ENCODE measurements at places on chromosomes 2 and 18.

- H3K36me3 ChIP-seq: no peaks in the 10 kb centered on the region
- H3K4me1 ChIP-seq: no peaks in the 10 kb centered on the region
- no peaks in the 10 kb centered on the region for H3K27me3 ChIP-seq
- no peak overlapping the region for H3K27ac ChIP-seq
- H3K4me3 ChIP-seq: no peak overlapping the region
- no peak for DNase-seq
These were observed 71.7 kb upstream of the WDR75 start for GRCh38 chr2:189369566-189369965.

GRCh38 chr2:168884975-168885374, 5.3 kb downstream of the SPC25 start:
- no peaks in the 10 kb centered on the region for H3K27me3 ChIP-seq
- peaks cover 4% of the 10 kb centered on the region for H3K4me1 ChIP-seq
- DNase-seq: no peak

GRCh38 chr2:121504316-121504715, 26.4 kb upstream of the RNU4ATAC start:
- no peak for DNase-seq
- peaks cover 44% of the 10 kb centered on the region for H3K36me3 ChIP-seq
- no peaks in the 10 kb centered on the region for H3K27me3 ChIP-seq
- H3K4me3 ChIP-seq: no peak overlapping the region
- H3K4me1 ChIP-seq: no peaks in the 10 kb centered on the region

DNA sequence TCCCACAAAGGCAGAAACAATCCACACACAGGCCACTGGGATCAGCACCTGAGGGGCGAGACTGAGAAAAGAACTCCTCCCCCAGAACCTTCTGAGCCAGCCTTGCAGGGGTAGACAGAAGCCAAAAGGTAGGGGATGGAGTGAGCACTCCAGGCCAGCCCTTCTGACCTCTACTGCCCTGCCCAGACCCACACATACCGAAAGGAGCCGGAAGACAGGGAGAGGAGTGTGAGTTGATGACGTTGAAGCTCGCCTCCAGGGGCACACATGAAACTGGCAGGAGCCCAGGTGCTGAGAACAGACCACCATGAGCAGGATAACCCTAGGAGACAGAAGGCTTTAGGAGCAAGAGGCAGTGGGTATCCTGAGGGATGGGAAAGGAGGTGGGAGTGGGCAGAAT, 1.8 kb downstream of the SLC23A3 start:
- H3K4me1 ChIP-seq: peaks cover 10% of the 10 kb centered on the region
- H3K4me3 ChIP-seq: no peak overlapping the region
- no peak overlapping the region for H3K27ac ChIP-seq
- H3K27me3 ChIP-seq: no peaks in the 10 kb centered on the region
- no peak for DNase-seq

All from CD4-positive, alpha-beta T cell (primary cell).